Stimulated activated CD8-positive, alpha-beta memory T cell treated with anti-CD3 and anti-CD28 coated beads, Interleukin-2, amount 100 ng/mL, for 48 hours (primary cell): ENCODE measurements at places on chromosomes 13 and 19.

GRCh38 chr19:36060430-36060829, 5.7 kb downstream of the WDR62 start:
- no peak for DNase-seq

DNA sequence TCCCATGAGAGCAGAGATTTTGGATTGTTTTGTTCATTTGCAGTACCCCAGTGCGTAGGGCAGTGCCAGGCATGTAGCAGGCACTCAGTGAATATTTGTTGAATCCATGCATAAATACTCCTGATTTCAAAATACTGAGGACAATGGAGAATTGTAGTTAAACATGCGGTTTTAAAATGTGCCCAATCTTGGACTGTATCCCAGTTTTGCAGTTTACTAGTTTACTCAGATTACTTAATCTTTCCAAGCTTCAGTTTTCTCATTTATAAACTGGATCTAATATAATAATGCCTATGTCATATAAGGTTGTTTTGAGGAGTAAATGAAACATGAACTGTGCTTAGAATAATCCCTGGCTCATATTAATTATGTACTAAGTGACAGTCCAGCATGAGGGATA, 39.0 kb downstream of the RCBTB2 start:
- DNase-seq: no peak

DNA sequence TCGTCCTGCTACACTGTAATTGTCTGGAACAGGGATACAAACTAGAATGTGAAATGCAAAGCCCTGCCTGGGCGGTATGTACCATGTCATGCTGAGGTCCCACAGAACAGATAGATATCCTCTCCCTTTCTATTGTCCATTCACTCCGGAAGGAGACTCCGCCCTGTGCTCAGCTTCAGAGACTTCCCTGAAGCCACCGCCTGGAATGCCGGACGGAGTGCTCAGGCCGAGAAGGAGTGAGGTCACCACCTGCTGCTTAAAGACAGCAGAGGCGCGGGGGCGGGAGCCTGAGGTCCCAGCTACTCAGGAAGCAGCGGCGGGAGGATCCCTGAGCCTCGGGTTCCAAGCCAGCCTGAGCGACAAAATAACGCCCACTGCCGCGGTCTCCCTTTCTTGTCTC, 890 bp upstream of the ZNF611 start:
- no peak for DNase-seq

GRCh38 chr13:95355494-95355893, 54.2 kb upstream of the ABCC4 start:
- DNase-seq: no peak

DNA sequence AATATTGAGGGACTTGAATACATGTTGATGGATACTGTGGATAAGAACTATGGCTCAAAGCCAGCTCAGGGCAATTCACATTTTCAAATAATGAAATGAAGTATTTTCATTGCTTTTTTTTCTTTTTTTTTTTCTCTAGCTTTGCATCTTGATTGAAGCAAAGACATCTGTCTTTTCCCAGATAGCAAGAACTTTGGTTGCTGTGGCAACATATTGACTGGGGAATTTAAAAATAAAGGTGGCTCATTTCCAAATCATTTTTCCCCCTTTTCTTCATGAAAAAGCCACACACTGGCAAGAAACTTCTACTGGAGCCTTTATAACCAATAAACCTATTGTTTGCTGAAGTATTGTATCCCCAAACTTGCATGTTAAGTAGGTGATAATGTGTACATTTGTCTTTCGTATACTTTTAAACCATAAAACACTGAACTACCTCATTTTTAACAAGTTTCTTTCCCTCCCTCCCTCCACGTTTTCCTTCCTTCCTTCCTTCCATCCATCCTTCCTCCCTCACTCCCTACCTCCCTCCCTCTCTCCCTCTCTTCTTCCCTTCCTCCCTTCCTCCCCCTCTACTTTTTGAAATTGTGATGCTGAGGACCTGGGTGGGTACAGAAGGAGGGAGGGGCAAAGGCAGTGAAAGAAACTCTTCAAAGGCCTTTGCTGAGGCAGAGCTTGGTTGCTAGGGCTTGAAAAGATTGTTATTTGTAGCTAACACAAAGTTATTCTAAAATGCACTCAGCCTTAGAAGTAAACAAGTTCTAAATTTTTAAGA, 343.5 kb upstream of the SPRY2 start:
- DNase-seq: no peak

GRCh38 chr13:106617561-106617960, 49.6 kb upstream of the ARGLU1 start:
- DNase-seq: no peak

- no peak for DNase-seq
These were observed 17.4 kb downstream of the RB1 start for GRCh38 chr13:48320891-48321510.

DNA sequence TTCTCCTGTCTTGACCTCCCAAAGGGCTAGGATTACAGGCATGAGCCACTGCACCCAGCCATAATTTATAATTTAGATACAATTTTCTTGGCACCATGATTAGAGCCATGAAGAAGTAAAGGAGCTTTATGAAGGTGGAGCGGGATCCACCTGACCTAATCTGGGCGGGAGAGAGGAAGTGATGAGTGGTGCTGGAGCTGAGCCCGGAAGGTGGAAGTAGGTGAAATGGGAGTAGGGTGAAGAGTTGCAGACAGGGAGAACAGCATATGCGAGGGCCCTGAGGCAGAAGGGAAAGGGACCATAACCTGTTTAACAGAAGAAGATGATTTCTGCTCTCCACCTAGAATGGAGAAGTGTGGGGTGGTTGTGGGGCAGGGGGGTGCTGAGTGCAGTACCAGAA, 4.2 kb downstream of the BLOC1S3 start:
- no peak for DNase-seq

GRCh38 chr13:42539670-42540069, 34.3 kb upstream of the TNFSF11 start:
- no peak for DNase-seq

DNA sequence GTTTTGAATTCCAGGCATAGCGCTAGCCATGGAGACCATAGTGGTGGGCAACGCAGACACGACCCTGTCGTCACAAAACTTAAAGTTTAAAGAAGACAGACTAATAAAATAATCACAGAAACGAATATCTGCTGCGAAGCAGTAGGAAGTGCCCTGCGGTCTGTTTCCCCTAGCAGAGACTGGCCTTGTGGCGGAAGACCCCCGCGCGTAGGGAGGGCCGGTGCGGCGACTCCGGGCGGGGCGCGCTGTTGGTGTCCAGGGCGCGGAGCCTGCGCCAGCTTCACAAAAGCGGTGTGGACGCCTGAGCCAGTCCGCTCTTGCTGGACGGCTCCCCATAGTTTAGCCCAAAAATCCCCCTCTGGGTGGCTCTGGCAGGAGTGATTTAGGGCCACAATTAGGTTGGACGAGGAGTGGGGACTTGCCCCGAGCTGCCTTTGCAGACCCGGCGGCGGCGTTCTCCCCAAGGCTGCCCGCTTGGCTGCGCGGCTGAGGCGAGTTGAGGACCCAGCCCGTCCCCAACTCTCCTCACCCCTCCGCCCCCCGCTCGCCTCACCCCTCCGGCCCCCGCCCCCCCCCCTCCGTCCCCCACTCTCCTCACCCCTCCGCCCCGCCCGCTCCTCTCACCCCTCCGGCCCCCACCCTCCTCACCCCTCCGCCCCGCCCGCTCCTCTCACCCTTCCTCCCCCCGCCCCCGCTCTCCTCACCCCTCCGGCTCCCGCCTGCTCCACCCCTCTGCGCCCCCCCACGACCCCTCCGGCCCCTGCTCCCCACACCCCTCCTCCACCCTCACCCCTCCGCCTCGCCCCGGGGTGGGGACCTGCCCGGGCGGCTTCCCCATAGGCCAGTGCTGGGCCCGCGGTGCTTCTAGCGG, 14.2 kb upstream of the LATS2 start:
- no peak for DNase-seq

DNA sequence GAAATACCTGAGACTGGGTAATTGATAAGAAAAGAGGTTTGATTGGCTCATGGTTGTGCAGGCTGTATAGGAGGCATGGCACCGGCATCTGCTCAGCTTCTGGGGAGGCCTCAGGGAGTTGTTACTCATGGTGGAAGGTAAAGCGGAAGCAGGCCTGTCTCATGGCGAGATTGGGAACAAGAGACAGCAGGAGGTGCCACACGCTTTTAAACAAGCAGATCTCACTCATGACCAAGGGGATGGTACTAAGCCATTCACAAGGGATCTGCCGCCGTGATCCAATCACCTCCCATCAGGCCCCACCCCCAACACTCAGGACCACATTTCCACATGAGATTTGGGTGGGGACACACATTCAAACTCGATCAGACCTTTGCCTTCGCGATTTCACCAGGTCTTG, 86.2 kb downstream of the ANKRD10 start:
- DNase-seq: no peak

GRCh38 chr13:97858161-97858560, 95.3 kb upstream of the IPO5 start:
- DNase-seq: no peak

DNA sequence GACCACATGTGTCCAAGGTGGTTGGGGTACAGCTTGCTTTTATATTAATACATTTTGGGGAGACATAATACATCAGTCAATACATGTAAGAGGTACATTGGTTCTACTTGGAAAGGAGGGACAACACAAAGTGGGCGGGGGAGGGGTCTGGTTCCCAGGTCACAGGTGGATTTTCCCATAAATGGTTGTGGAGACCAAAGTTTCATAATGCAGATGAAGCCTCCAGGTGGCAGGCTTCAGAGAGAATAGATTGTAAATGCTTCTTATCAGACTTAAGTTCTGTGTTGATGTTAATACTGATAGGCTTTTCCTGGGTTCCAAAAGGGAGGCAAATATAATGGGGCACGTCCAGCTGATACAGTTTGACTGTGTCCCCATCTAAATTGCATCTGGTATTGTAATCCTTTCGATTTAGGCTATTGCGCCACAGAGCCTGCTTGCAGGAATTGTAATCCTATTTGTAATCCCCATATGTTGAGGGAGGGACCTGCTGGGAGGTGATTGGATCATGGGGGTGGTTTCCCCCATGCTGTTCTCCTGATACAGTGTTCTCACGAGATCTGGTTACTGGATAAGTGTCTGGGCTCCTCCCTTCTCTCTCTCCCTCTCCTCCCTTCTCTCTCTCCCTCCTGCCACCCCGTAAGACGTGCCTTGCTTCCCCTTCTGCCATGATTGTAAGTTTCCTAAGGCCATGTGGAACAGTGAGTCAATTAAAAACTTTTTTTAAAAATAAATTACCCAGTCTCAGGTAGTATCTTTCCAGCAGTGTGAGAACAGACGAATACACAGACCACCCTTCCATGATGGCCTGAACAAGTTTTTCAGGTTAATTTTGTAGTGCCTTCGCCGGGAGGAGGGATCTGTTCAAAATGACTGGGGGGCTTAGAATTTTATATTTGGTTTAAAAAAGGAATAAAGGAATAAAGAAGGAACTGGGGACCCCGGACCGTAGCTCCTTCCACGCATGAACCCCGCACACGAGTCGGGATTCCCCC, 44.9 kb downstream of the ZNF823 start:
- no peak for DNase-seq

DNA sequence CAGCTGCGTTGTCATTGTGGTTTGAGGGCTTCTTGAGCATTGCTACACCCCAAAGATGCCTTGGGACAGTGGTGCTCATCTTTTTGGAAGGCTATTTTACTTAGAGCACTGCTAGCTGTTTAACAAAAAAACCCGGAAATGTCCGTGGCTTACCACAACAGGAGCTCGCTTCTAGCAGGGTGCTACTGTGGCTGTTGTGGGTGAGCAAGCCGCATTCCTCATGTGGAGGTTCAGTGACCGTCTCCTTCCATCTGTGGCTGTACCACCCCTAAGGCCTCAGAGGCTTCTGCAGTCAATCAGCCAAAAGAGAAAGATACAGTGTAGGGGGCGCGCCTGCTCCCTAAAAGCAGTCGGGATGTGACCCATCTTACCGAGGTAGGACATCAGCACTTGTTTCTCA, 1004.2 kb downstream of the UQCRFS1 start:
- no peak for DNase-seq

GRCh38 chr13:49353908-49354307, 90.0 kb downstream of the CAB39L start:
- no peak for DNase-seq

DNA sequence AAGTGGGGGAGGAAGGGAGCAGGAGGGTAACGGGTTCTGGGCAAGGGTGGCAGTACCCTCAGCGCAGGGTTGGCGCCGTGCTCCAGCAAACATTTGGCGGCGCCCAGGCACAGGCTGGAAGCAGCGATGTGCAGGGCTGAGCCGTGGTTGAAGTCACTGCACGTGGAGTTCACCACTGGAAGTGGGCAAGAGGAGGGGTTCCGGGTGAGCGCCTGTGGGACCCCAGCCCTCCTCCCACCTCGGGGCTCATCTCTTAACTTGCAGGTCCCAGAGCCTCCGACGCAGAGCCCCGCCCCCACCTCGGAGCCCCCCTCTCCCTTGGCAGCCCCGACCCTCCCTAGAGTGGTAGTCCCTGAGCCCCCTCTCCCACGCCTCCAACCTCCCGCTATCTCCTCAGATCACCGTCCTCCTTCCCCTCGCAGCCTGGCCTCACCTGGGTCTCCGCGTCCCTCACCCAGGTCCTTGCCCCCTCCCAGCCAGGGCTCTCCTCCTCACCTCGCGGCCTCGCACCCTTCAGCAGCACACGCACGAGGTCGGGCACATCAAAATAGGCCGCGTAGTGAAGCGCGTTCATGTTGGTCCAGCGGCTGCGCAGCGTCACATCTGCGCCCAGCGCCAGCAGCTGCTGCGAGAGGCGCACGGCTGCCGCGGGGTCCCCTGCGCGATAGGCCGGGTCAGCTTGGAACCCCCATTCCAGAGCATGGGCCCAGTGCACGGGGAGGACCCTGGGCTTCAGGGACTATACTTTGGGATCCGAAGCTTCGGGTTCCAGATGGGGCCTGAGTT, 6.4 kb downstream of the CLIP3 start:
- no peak for DNase-seq

DNA sequence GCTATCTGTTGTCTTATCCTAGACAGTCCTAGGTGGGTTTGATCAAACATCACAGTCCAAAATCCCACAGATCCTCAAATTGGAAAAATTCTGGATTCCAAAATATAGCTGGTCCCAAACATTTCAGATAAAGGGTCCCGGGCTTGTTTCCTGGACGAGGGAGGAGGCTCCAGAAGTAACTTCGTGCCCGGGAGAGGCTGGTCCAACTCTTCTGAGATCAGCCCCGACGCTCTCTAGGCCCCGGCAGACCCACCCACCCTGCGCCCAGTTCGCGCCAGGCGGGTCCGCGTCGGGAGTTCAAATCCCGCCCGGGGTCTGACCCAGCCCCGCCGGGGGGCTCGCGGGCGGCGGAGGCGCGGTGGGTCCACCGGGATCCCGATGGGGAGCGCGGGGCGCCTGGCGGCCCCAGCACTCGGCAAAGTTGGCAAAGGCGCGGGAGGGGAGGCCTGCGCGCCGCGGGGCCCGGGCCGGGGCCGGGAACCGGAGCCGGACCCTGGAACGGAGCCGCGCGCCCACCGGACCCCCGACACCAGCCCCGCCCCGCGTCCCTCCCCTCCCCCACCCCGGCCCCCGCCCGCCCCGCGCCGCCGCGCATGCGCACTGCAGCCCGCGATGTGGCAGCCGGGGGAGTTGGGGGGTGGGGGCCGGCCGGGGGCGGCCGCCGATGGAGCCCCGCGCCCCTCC, 513 bp downstream of the MIER2 start:
- peak; percentile 23 for DNase-seq
